ENCODE measurements at places on chromosomes 2 and 18.
A peak's percentile ranks its signal among the peaks of the same experiment; 100 is the strongest.

GRCh38 chr2:96399342-96400048 lies 63.9 kb downstream of the NCAPH start:
- no peak for DNase-seq

- peak; percentile 46 for DNase-seq
Measured at GRCh38 chr2:84676295-84676694, 160.0 kb downstream of the DNAH6 start.

DNA sequence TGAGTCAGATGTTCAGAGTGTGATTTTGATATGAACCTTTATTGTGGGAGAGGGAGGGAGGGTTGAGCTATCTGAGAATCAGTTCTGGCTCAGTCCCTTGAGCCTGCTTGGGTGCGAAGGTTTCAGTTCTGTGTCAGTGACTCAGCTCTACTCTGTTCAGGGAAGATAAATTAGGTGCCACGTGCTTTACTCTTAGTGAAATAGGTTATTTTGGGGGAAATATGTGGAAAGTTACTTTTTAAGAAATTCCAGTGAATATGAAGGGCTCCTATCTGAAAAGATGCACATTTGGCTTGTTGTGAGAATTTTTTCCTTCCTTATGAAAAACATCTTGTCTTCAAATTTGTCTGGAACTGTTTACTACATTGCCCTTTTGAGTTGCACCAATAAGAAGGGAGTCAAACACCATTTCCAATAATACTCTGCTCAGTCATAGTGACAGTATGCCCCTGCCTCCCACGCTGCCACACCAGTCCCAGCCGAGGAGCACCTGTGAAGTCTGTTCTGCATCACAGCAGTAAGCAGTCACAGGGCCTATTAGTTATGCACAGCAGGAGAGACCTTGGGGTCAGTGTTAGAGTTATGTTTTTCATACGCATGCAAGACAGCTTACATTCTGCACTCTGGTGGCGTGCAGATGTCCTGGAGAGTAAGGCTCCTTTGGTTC lies 32.8 kb upstream of the DNAH7 start:
- no peak for DNase-seq

DNA sequence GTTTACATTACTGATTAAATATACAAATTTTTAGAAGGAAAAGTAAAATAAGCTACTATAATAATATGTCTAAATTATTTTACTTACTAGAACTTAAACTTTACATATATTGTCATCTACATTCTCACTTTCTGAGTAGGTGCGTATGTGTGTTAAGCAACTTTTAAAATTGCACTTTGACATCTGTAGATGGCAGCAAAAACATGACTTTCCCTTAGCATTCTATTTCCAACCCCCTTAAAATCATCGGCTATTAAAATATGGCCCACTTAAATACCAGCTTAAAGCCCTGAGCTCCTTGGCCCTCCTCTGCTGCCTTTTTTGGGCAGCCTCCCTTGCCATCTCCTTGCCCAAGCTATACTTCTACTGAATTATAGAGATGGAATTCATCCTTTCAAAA lies 78.0 kb downstream of the UPP2 start:
- DNase-seq: no peak

GRCh38 chr18:11849841-11850634 lies 1.2 kb upstream of the CHMP1B start:
- peak; percentile 83 for DNase-seq
